Eye (tissue), 1 donor: ENCODE measurements at places on chromosomes 3 and 15.

DNA sequence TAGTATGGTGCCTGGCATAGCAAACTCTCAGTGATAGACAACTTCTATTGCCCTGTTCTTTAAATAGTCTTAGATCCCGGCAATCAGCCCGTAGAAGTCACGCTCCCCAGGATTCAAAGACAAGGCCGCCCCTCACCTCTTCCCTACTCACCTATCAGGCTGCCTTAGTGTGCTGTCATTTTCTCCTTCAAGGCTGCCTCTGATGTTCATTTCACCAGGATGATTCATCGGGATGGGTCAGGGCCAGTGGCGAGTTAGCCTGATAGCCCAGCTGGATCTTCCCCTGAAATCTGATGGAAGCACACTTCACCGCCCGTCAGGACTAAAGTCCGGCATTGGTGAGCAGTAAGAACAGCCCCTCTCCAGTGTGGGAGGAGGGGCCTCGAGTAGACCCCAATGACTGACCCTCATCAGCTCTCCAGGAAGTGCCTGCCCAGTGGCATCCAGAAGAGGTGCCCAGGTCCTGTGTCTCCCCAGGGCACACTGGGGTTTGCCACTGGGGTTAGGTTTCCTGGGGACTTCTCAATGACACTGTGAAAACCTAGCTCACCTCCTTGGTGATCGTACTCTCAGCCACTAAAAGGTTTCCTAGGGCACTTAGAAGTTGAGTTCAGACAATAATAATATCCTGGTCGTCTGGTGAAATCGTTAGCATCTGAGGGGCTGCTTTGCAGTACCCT is 37.5 kb downstream of the TPM1 start:
- DNase-seq: no peak

GRCh38 chr3:73623346-73623745 is 1.4 kb downstream of the PDZRN3 start:
- DNase-seq: no peak

GRCh38 chr3:4853749-4854140 is 125.5 kb upstream of the BHLHE40 start:
- no peak for DNase-seq

GRCh38 chr3:72155391-72156064 is 370.6 kb upstream of the PROK2 start:
- DNase-seq: peak; percentile 64

DNA sequence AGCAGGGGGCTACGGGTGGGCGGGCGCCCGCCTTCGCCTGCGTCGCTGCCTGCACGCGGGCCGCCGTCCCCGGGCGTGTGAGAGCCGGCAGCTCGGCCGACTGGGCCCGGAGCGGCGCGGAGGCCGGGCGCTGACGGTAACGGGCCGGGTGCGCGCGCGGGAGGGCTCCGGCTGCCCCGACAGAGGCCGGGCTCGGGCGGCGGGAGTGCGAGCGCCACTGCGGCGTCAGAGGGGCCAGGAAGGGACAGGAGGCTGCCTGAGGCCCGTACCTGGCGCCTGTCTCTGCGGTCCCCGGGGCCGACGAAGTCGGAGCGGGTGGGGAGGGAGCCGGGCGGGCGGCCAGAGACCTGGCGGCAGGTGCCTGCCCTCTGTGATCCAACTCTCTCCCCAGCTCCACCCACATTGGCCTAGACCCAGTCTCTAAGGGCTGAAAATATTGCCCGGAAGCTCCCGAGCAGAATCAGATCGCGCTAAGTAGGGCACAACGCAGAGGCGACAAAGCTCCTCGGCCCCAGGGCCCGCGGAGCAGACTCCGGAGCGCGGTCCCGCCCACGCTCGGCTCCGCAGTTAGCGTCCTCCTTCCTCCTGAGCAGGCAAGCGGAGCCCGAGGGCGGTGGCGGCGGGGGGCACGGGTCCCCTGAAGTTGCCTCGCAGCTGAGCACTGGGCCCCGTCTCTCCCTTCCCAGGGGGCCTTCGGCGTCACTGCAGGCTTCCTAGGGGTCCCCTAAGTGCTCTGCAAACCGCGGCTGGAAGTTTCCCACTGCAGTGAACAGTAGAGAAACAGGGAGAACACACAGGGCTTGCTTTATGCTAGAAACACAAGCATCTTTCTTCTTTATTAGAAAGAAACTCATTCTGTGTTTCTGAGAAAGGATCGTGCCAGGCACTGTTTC is at the start of gene MAN2A2:
MAN2A2 (plus strand) TSS at position 463 of the 893 bp plus-strand sequence. CDS start 906 bp downstream, outside the sequence.
- DNase-seq: peak; percentile 87

DNA sequence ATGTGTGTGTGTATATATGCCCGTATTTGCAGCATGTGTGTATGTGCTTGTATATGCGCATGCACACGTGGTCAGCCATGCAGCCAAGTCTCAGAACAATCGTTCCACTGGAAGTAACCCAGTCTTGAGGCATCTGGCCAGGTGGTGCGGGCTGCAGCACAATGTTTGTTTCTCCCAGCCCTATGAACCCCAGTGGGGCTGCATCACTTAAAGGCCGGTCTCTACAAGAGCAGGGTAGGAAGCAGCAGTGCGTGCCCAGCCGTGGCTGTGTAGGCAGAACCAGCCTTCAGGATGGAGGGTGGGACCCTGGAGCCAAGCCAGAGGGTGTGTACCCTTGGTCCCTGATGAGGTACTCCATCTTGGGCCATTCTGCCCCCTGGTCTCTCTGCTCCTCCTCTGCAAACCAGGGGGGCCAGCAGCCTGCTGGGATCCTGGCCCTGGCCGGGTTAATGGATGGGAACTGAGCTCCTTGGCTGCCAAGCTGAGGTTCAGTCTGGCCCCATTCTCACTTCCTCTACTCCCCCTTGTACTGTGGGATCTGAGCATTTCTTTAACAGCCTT is 11.8 kb downstream of the KLF13 start:
- no peak for DNase-seq

DNA sequence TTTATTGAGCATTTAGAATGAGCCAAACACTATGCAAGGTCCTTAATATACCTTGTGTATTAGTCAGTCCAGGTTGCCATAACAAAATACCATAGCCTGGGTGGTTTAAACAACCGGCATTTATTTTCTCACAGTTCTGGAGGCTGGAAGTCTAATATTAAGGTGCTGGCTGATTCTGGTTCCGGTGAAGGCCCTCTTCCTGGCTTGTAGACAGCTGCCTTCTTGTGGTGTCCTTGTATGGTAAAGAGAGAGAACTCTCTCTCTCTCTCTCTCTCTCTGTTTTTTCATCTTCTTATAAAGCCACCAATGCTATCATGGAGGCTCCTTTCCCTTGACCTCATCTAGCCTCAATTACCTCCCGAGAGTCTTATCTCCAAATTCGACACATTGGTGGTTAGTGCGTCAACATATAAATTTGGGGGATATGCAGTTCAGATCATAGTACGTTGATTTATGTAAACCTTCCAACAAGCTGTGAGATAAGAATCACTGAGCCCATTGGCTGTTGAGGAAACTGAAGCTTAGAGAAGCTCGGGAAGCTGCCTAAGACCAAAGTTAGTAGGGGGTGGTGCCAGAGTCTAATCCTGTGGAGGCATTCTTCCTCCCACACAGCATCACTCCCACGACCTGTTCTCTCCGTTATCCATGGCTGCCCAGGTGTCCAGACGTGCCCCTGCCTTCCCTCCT is 298.0 kb upstream of the PROK2 start:
- DNase-seq: no peak
